ENCODE measurements at places on chromosomes 1 and 21.
A peak's percentile ranks its signal among the peaks of the same experiment; 100 is the strongest.

DNA sequence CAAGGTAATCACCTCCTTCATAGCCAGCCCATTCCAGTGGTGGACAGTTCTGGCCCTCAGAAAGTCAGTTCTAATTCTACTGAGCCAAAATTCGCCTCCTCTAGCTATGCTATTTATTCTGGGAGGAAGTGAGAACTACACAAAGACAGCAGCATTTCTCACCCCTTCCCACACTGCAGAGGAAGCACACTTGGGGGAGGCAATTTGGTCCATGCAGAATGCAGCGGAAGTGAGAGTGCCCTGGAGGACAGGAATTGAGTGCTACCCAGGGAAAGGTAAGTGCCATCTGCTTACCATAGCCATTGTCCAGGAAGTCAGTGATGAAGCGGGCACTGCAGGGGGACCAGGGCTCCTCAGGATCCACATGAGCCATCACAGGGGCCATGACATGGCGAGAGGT lies 3.7 kb downstream of the ADAMTS4 start:
- no peak for DNase-seq

DNA sequence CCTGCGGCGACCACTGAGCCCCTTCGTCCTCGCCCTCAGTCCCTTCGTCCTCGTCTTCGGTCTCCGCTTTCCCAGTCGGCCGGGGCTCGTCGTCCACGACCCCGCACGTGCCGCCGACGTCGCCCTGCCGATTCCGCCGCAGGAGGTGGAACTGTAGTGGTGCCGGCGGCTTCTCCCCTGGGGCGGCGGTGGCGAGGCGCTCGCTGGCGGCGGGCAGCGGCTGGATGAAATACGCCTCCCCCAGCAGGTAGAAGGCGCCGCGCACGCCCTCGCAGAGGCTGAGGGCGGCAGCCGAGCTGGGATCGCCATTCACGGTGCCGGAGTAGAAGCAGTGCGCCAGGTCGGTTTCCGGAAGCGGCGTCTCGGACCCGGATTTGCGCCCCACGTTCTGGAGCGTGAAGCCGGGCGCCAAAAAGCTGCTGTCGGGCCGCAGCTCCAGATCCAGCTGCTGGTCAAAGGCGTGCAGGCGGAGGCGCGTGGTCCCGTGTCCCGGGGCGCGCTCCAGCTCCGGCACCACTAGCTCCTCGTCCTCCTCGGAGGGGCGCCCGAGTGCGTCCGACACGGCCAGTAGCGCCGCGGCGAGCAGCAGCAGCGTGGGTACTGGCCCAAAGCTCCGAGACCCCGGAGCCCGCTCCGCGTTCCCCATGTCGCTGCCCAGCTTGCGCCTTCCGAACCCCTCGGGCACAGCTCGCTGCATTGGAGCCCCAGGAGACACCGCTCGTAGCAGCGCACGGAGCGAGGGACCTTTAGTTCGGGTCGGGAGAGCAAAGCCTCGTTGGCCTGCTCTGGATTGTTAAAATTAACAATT lies 747 bp downstream of the ADAMTS1 start:
- no peak for DNase-seq

GRCh38 chr21:41350436-41351155 lies 11.2 kb upstream of the MX2 start:
- DNase-seq = no peak

DNA sequence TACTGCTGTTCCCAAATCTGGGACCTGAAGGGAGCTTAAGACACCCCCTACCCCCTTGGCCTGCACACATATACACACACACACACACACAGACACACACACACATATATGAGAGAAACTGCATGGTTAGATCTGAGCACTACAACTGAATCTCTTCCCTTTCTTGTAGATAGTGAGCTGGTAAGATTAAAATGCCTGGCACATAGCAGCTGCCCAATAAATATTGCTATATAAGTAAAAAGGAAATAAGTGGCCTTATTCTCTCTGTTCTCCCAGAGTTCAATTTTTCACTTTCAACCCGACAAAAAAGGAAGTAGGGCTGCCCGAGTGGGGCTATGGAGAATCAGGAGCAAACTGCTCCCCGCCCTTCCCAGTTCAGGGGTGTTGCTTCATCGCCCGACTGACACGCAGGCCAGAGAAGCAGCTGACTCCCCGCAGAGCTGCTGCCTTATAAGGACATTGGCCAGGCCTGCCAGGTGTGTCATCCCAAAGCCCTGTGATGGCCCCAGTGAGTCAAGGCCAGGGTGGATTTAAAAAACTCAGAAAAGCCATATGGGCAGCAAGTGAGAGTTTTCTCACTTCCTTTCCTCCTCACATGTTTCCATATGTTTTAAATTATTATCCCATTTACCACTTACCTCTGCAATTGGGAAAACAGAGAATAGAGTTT lies 106.5 kb upstream of the SLC44A3 start:
- DNase-seq = no peak

DNA sequence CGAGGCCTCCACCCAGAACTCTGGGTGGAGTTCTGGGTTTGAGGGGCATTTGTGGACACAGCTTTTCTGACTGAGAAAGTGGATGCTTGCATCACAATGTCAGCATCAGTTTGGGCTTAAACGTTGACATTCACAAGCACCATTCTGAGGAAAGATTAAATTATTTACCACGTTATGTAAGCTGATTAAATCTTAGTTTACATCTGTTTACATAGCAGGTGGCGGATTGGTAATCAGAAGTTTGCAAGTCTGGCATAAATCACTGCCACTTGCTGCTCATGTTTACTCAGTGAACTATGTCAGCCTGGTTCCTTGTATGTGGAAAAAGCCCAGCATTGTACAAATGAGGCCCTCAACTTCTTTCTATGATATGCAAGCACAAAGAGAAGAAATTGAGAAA lies 310.1 kb downstream of the PAPPA2 start:
- DNase-seq = no peak

GRCh38 chr1:21124846-21125245 lies 51.9 kb downstream of the EIF4G3 start:
- no peak for DNase-seq

DNA sequence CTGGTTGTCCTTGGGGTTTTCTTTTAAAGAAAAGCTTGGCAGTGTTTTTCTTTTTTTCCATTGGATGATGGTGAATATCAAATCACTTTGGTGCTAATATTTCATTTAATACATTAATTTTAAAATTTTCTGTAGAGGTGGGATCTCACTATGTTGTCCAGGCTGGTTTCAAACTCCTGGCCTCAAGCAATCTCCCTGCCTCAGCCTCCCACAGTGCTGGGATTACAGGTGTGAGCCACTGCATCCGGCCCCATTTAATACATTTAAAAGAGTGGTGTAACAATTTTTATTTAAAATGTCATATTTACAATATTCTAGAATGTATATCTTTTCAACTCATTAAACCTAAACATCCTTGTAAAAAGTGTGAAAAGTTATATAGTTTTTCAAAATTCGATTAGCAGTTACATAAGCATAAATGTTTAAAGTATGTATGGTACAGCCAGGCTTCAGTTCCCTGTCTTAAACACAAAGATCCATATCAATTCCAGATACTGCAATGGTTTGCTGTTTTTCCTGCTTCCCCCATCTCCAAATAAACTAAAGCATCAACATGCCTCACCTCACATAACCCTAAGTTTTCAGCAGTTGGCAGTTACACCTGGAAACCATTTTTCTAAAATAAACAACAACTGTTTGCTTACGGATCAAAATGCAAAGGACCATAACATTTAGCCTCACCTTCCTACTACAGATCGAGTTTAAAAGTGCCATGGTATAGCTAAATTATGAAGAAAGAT lies 8.9 kb upstream of the LGALS8 start:
- no peak for DNase-seq

DNA sequence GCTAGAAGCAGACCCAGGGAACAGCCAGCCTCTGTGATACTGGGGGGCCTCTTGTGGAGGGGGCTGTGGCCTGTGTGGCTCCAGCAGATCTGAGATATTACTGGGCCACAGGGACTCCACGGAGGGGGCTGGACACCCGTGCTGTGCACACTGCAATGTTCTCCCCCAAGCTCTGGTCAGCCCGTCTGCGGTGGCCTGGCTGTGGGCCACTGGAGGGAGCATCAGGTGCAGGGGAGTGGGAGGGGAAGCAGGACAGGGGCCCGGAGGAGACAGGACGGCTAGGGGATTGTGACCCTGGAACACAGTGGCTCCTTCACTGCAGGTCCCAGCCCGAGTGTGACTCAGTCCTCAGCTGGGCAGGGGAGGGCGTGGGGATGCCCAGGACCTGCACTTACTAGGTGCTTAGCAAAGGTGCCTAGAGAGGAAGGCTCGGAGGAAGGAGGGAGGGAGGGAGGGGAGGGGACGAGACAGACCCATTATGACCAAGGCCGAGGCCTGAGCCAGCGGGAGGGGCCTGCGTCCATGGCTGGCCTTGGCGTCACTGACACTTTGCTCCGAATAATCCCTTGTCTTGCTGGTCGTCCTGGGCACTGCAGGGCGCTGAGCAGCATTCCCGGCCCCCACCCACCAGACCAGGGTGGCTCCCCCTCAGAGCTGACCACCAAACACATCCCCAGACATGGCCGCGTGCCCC lies 44.2 kb downstream of the PRDM16 start:
- no peak for DNase-seq

- no peak for DNase-seq
Measured at GRCh38 chr21:30256100-30256499, 26.6 kb downstream of the KRTAP24-1 start.

DNA sequence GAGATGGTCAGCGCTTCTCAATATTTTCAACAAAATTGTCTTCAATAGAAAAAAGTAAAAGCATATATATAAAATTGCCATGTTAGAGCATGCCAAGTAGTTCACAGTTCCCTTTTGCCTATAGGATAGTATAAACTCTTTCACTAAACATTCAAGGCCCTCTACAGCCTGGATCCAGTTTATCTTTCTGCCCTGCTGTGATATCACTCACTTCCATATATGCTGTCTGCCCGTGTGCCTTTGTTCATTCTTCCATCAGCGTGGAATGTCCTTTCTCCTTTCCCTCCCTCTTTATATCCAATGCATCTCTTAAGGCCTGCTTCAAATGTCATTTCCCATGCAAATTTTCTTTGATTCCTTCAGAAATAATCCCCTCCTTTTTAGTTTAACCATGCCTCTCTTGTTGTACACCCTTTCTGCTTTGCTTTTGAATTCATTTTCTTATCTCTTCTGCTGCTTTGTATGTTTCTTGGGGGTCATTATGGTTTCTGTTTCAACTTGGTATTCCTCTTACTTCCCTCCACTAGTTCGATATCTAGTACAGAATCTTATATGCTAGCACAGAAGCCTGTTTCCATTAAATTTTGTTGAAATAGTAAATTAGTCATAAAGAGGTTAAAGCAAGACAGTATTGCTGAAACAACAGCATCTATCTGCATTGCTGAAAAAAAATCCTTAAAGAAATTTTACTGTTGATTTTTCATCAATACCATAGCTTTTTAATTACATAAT lies 44.7 kb downstream of the XCL2 start:
- DNase-seq = no peak

DNA sequence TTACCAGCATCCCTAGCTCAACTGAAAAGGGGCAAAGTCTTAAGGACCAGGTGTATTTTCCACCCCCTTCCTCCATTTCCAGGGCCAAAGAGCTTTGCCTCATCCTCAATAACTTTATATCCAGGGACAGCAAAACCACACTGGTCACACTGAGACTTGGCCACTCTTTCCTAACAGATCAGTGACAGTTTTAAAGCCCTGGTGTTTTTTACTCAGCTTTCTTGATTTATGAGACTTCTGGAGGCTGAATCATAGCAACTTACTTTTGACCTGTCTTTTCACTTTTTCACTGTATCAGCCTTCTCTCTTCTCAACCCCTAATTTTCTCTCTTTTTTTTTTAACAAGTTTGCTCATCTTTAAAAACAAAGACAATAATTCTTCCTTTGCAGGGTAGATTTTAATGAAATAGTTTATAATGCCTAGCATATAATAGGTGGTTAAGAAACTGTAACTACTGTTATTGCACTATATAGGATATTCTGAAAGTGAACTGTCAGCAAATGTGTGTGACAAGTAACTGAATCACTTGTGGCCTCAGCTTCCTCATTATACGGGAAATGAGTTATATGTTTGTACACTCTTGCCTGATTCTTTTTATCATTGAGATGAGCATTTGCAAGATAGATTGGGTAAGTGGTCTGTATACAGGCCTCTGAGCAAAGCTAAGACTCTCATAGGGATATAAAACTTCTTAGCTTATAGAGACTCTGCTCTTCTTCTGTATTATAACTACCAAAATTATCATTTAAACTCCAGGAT lies 19.7 kb upstream of the DYNLT5 start:
- DNase-seq = no peak

GRCh38 chr1:53393325-53393792 lies 65.5 kb upstream of the LRP8 start:
- peak; percentile 20 for DNase-seq

All from NCI-H1048 (cell line).